ENCODE measurements at places on chromosomes 12 and 14.

GRCh38 chr14:103031566-103031911 lies 25.8 kb downstream of the CDC42BPB start:
- DNase-seq = no peak

DNA sequence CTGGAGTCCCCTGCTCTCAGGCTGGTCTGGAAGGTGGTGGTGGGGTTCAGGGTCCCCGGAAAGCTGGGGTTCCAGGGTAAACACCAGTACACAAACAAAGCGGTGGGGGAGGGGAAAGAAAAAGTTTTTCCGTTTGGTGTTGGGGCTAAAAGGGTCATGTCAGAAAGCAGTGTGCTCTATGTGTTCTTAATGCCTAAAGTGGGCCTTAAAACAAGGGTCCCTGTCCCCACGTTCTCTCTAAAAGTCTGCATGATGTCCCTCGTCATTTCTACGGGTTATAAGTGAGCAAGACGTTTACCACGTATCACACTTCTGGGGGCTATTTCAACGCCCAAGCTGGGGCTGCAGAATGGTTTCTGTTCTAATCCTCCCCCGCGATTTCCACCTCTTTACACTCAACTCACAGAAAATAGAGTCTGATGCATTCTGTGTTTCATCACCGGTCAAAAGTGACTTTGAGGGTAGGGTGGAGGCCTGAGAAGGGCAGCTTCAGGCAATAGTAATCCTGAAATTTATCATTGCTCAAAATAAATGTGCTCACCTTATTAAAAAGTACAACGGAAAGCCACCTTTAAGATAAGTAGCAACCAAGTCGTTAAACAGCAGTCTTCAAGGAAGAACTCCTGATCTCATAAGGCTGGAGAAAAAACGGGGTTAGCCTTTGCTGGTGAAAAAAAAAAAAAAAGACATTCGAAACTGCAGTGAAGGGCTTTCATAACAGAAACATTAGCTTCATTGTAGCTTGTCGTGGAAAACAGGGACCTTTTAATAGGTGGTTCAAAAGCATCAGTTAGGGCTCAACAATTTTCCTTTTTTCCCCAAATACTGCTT lies 63.9 kb upstream of the PTGR2 start:
- DNase-seq = no peak

DNA sequence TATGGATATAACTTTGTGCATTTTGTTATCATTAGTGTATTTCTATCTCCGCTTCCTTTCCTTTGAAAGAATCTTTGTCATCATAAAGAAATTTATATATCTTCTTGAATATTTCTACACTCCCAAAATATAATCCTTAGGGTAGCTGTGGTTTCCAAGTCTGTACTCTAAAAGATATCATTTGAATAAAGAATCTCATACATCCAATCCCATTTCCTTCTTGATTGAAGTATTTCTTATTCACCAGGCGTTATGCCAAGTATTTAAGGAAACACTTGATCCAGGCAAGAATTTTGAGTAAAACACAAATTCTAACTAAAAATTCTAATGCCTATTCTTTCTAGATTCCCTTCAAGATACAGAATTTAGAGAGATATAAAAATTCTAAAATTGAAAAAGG lies 821.8 kb downstream of the GALC start:
- DNase-seq = no peak

DNA sequence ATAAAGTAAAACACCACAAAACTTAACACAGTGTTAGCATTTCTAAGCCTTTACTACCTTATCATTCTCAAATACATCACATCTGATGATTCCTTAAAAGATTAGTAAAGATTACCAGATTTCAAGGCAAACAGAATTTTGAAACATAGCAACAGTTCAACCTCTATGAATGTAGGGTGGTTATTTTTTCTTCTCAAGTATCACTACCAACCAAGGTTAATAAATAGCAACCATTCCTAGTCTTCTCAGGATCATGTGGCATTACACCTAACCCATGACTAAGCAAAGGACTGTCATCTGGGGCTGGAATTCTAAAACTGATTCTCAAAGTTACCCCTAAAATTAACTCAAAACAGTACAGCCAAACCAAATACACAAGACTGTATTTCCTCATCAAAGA lies 39.4 kb upstream of the CSRNP2 start:
- DNase-seq = no peak

DNA sequence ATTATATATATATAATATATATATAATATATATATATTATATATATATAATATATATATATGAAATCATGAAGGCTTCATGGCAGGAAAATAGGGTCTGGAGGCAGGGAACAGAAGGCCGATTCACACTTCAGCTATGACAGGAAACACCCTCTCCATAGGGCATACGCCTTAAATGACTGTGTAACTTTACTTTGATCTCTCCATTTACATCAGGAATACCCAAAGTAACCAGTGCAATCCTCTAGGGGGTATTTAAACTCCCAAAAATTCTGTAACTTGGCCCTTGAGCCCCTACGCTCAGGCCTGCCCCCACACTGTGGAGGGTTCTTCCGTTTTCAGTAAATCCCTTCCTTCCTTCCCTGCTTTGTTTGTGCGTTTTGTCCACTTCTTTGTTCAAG lies 40.4 kb upstream of the PPP2R5C start:
- no peak for DNase-seq

- DNase-seq = no peak
Measured at GRCh38 chr12:3117144-3117581, 40.0 kb downstream of the TSPAN9 start.

DNA sequence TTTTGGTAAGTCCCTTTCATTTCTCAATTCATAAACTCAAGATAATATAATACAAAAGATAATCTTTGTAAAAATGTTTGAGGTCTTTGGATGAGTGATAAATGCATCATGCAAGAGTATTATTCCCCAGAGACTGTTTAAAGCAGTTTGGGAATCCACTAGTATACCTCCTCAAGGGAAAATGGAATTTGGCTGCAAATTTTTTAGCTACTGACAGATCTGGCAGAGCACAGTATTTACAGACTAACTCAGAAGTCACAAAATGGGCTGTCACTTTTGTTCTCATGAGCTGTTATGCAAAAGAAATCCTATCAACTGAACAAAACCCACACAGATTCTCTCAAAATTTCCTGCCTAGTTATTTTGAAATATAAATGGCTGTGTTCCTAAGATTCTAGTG lies 9.9 kb downstream of the SPIC start:
- no peak for DNase-seq

GRCh38 chr14:34361504-34362011 lies 100.5 kb downstream of the SPTSSA start:
- no peak for DNase-seq

DNA sequence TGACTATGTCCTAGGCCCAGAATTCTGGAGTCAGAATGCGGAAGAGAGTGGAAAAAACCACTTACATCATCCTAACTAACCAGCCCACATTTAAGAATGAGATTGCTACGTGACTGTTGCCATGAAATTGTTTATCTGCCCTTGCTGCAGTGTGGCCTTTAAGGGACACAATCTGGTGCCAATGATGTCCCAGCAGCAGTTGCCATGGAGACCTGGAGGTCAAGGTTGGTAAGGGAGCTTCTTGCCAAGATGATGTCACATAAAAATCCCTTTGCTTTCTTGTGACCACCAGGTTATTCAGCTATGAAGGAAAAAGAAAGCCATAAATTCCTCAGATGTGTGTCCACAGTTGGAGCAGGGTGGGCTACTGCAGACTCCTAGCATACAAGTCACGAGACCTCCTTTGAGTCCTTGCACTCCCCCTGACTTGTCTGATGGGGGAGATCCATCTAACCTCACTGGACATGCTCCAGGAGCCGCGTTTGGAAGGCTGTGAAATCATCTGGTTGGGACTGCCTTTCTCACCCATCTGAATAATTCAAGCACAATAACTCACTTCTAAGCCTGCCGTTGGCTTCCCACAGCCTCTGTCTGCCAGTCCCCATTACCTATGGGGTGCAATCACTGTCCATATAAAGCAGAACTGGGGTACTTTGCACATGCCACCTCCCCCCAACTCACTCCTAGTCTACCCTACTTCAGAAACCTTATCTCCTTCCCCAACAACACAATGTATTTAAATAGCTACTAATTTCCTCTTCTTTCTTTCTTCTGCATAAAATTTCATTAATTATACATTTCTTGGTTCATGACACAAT lies 165.6 kb downstream of the ZFP36L1 start:
- no peak for DNase-seq

DNA sequence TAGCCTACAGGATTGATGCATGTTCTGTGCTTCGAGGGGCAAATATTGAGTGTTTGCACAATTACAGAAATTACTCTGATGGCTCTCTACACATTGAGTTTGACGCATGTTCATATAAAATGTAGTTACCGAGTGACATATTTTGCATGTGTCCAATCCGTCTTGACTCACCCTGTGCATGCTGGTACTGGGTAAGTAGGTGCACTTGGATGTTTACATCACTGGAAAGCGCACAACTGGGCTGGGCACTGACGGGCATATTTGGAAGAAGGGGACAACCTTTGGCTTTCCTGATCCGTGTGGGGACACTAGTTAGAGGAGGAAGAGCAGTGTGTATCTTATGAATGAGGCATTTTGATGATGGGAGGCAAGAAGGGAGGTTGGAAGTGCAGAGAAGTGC lies 4.9 kb upstream of the KRT6A start:
- no peak for DNase-seq

GRCh38 chr14:93960108-93960475 lies 16.3 kb downstream of the ASB2 start:
- DNase-seq = no peak
